SJCRH30 (cell line): ENCODE measurements at places on chromosomes 11 and 22. TPM values are rescaled to one million over a fixed set of nuclear protein-coding genes. Genes with fewer than 3 reads are reported as not detected.

DNA sequence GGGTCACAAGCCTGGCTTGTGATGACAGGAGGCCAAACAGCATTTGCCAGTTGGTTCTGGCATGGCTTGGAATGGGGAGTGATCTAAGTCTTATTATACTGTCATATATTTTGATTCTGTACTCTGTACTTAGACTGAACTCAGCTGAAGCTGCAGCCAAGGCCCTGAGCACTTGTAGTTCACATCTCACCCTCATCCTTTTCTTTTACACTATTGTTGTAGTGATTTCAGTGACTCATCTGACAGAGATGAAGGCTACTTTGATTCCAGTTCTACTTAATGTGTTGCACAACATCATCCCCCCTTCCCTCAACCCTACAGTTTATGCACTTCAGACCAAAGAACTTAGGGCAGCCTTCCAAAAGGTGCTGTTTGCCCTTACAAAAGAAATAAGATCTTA is 843 bp downstream of the OR56B1 start:
- no peak overlapping the region for H3K27ac ChIP-seq
- H3K4me1 ChIP-seq: no peaks in the 10 kb centered on the region
- no peaks in the 10 kb centered on the region for H3K36me3 ChIP-seq
- H3K4me3 ChIP-seq: no peak overlapping the region
- no peak for DNase-seq

GRCh38 chr11:20511982-20512381 is 87.4 kb upstream of the SLC6A5 start:
- no peaks in the 10 kb centered on the region for H3K27me3 ChIP-seq
- H3K36me3 ChIP-seq: peaks cover 4% of the 10 kb centered on the region
- H3K4me1 ChIP-seq: no peaks in the 10 kb centered on the region
- DNase-seq: no peak
- no peak overlapping the region for H3K27ac ChIP-seq

DNA sequence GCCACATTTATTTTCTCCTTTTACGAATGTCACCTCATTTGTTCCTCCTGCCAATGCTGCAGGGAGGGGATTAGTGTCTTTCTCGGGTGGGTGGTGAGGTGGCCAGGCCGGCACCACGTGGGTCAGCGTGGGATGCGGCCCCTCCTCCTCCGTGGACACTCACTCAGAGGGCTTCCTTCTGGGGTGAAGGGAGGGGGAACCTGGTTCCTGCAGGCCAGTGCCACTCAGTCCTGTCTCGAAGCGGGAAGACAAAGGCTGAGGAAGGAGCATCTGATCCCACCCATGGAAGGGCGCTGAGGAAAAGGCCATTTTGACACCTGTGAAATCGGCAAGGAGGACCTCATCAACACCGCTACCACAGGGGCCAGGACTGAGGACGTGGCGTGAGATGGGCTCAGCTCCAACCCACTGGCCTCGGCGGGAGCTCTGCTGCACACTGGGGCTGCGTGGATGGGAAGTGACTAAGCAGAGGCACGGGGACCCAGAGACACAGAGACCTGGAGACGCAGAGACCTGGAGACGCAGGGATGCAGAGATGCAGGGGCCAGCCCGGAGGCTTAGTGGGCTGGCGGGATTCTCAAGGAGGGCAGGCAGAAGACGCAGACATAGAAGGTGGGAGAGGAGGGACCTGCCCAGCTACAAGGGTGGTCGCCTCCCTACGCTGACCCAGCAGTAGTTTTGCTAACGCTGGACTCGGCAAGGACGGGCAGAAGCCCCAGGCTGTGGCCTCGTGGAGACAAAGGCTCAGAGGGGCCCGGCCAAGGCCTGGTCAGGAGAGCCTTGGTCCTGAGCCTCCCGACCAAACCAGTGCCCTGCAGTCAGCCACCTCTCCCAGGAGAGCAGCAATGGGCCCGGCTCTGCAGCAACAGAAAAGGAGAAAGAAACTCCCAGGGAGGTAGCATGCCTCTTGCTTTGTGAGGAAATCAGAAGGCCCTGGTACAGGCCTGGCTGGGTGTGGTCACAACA is 1071.2 kb downstream of the BRD1 start:
- no peaks in the 10 kb centered on the region for H3K36me3 ChIP-seq
- no peak overlapping the region for H3K27ac ChIP-seq
- no peak overlapping the region for H3K4me3 ChIP-seq
- peaks cover 8% of the 10 kb centered on the region for H3K27me3 ChIP-seq
- no peaks in the 10 kb centered on the region for H3K4me1 ChIP-seq
- no peak for DNase-seq

Gene PATE2
- total RNA-seq: 0.25 TPM in 1 of 2 replicates, not detected in the other

Gene NAP1L4
- 135 and 168 TPM in 2 replicates for total RNA-seq
